ENCODE measurements at places on chromosomes 6 and 20. TPM values are rescaled to one million over a fixed set of nuclear protein-coding genes. Genes with fewer than 3 reads are reported as not detected.

- H3K4me3 ChIP-seq, result no peak overlapping the region
- DNase-seq, result no peak
- H3K36me3 ChIP-seq, result no peaks in the 10 kb centered on the region
- no peaks in the 10 kb centered on the region for H3K4me1 ChIP-seq
These were observed 35.3 kb upstream of the RIPOR2 start for GRCh38 chr6:24971067-24971466.

DNA sequence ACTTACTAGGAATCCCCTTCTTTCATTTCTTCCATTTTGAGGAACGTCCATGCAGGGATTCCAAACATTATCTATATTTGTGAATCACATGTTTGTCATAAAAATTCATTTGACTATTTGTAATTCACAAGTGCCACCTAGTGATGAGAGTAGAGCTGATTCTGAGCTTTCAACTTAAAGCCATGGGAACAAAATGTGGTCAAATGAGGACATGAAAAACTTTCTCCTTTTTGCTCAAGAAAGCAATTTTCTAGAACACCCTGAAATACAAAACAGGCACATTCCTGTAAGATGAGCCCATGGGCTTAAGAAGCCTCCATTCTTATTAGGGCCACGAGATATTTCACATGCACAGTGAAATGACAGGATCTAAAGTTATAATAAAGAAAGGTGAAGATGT is 12.3 kb downstream of the MAP3K7 start:
- H3K4me3 ChIP-seq, result no peak overlapping the region
- H3K4me1 ChIP-seq, result no peaks in the 10 kb centered on the region
- no peak for DNase-seq
- no peak overlapping the region for H3K27ac ChIP-seq

DNA sequence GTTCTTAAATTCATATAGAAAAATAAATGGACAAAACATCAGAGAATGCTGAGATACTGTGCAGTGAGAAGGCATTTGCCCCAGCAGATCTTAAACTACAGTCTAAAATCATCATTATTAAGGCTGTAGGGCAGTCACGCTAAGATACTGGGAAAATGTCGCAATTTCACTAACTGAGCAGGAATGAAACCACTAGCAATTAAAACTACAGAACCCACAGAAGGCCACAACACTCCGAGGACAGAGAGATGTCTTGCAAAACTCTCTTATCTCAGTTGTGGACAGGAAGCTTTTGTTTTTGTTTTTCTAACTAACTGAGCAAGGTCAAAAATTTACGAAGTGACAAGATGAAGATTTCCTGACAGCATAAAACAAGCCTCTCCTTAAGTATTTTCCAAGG is 18.2 kb downstream of the GNAS-AS1 start:
- H3K36me3 ChIP-seq, result no peaks in the 10 kb centered on the region
- no peaks in the 10 kb centered on the region for H3K4me1 ChIP-seq
- no peak overlapping the region for H3K4me3 ChIP-seq
- peaks cover 9% of the 10 kb centered on the region for H3K27me3 ChIP-seq
- no peak for DNase-seq

The GABRR1 gene
- total RNA-seq, result not detected

The SLC2A4RG gene
- 22.9 TPM for total RNA-seq

The ELOVL5 gene
- total RNA-seq, result 245 TPM

- H3K36me3 ChIP-seq, result no peaks in the 10 kb centered on the region
- H3K27ac ChIP-seq, result no peak overlapping the region
- no peaks in the 10 kb centered on the region for H3K4me1 ChIP-seq
- H3K4me3 ChIP-seq, result no peak overlapping the region
These were observed 39.9 kb upstream of the TULP4 start for GRCh38 chr6:158272324-158272723.

- no peak overlapping the region for H3K4me3 ChIP-seq
- DNase-seq, result no peak
- H3K27ac ChIP-seq, result no peak overlapping the region
- no peaks in the 10 kb centered on the region for H3K27me3 ChIP-seq
- H3K4me1 ChIP-seq, result no peaks in the 10 kb centered on the region
These were observed 168.1 kb downstream of the NFATC2 start for GRCh38 chr20:51374456-51374830.

DNA sequence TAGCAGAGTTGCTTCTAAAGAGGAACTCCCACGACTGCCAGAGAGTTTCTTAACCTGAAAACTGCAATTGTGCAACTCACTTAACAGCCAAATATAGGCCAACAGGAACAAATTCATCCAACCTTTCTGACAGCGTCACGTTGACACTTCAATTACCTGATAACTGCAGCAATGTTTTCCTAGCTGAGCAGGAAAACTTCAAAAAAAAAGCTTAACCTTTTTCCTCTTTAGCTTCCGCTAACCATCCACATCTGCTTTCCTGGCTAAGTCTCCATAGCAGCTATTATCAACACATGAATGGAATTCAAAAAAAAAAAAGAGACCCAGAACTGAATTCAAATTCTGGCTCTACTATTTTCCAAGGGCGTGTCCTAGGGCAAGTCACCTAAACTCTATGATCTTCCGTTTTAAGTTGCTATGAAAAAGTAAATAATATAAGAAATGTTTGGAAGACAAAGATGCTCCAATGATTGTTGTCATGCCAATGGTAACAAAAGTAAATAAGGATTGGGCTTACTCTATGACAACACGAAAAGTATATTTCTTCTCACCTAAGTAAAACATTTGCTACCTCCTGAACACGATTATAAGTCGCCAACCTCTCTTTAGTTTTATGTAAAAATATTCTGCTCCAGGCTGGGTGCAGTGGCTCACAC is 524.6 kb upstream of the JARID2 start:
- no peak overlapping the region for H3K27ac ChIP-seq
- no peaks in the 10 kb centered on the region for H3K36me3 ChIP-seq
- H3K4me1 ChIP-seq, result no peaks in the 10 kb centered on the region

The STMND1 gene
- 2.5 TPM for total RNA-seq

- H3K4me3 ChIP-seq, result no peak overlapping the region
- no peaks in the 10 kb centered on the region for H3K36me3 ChIP-seq
- DNase-seq, result no peak
- H3K27me3 ChIP-seq, result no peaks in the 10 kb centered on the region
These were observed 62.9 kb downstream of the MRPL14 start for GRCh38 chr6:44064089-44064947.

- DNase-seq, result no peak
- no peaks in the 10 kb centered on the region for H3K27me3 ChIP-seq
- no peaks in the 10 kb centered on the region for H3K36me3 ChIP-seq
- H3K4me1 ChIP-seq, result no peaks in the 10 kb centered on the region
- H3K4me3 ChIP-seq, result peak overlapping the region; percentile 7
These were observed 416.5 kb downstream of the BCKDHB start for GRCh38 chr6:80523010-80523409.

GRCh38 chr6:104908888-104909525 is 47.9 kb upstream of the LIN28B start:
- no peaks in the 10 kb centered on the region for H3K27me3 ChIP-seq
- H3K27ac ChIP-seq, result no peak overlapping the region
- H3K4me1 ChIP-seq, result no peaks in the 10 kb centered on the region
- no peak overlapping the region for H3K4me3 ChIP-seq
- DNase-seq, result no peak

DNA sequence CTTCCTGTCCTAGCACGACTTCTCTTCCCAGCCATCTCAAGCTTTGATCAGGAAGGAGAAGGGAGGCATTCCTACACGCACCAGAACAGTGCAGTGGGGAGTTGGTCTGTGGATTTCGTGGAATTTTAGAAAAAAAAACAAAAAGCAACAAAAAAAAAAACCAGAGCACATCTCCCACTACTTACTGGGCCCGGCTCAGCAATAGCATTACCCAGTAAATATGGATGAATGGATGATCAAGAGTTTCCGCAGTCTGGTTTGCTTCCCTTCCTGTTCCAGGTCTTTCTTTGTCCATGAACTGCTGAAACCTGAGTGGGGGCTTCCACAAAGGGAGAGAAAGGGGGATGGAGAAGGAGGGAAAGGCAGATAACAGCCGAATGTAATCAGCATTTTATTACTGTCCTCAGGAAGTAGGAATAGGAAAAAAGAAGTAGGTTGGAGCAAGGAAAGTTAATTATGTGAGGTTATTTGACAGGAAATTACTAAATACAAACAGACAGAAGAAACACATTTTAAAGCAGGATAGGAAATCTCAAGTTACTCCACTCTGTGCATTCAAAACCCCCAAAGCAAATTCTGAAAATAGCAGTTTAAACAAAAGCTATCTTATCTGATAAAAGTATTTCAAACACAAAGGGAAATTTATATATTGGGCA is 349.0 kb downstream of the PRL start:
- DNase-seq, result no peak
- no peaks in the 10 kb centered on the region for H3K27me3 ChIP-seq
- H3K27ac ChIP-seq, result no peak overlapping the region
- H3K4me3 ChIP-seq, result no peak overlapping the region
- H3K36me3 ChIP-seq, result no peaks in the 10 kb centered on the region

The BNIP5 gene
- not detected for total RNA-seq

- DNase-seq, result no peak
- no peak overlapping the region for H3K4me3 ChIP-seq
- H3K27ac ChIP-seq, result no peak overlapping the region
- no peaks in the 10 kb centered on the region for H3K36me3 ChIP-seq
- H3K27me3 ChIP-seq, result no peaks in the 10 kb centered on the region
- H3K4me1 ChIP-seq, result peaks cover 5% of the 10 kb centered on the region
These were observed 68.7 kb downstream of the PHACTR2 start for GRCh38 chr6:143746202-143747119.

DNA sequence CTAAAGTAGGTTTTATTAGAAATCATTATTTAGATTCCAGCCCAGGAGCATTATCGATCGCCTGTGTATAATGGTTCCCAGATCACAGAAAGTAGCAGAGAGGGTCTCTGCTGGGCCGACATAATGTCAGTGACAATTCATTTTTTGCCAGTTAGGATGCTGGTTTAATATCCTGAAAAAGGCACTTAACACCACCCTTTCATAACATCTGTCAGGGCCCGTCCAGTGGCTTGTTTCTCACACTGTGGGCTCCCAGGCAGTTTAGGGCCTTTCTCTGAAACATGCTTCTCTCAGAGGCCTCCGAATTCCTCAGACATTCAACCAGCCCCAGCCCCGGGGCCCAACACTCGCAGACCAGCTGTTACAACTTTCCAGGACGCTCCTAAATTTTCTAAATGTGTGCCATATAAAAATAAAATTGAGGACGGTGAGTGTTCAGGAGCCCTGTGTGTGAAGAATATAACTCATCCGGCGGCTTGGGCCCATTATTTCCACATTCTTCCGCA is 108.6 kb upstream of the EYA4 start:
- no peaks in the 10 kb centered on the region for H3K4me1 ChIP-seq
- H3K27ac ChIP-seq, result no peak overlapping the region
- no peak overlapping the region for H3K4me3 ChIP-seq
- no peak for DNase-seq

The MYLK2 gene
- total RNA-seq, result not detected

GRCh38 chr6:146871611-146872425 is 273.0 kb downstream of the ADGB start:
- H3K27ac ChIP-seq, result no peak overlapping the region
- H3K27me3 ChIP-seq, result no peaks in the 10 kb centered on the region
- DNase-seq, result no peak
- no peaks in the 10 kb centered on the region for H3K36me3 ChIP-seq
- H3K4me1 ChIP-seq, result no peaks in the 10 kb centered on the region

The TSHZ2 gene
- 106 TPM for total RNA-seq

The MRAP2 gene
- 0.16 TPM for total RNA-seq

DNA sequence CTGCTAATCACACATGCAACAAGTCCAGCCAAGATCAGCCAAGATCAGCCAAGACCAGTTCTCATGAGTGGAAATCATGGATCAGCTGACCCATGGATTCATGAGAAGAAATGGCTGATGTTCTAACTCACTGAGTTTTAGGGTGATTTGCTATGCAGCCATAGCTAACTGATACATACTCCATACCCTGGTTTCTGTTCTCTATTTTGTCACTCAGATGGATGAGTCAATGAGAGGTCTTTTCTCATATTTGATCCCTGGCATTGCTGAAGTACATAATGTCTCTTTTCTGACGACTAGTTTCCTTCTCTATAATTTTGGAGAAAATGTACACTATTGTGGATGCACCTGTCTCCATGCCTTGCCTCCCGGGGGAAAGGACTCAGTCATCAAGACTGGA is 118.4 kb upstream of the LY86 start:
- no peak overlapping the region for H3K4me3 ChIP-seq
- H3K27ac ChIP-seq, result no peak overlapping the region
- no peaks in the 10 kb centered on the region for H3K4me1 ChIP-seq
- no peaks in the 10 kb centered on the region for H3K27me3 ChIP-seq
- no peak for DNase-seq
- H3K36me3 ChIP-seq, result no peaks in the 10 kb centered on the region

The PLCB4 gene
- 17.7 TPM for total RNA-seq

- DNase-seq, result no peak
- no peaks in the 10 kb centered on the region for H3K27me3 ChIP-seq
- no peaks in the 10 kb centered on the region for H3K4me1 ChIP-seq
These were observed 27.8 kb upstream of the SMIM28 start for GRCh38 chr6:138349891-138350290.

DNA sequence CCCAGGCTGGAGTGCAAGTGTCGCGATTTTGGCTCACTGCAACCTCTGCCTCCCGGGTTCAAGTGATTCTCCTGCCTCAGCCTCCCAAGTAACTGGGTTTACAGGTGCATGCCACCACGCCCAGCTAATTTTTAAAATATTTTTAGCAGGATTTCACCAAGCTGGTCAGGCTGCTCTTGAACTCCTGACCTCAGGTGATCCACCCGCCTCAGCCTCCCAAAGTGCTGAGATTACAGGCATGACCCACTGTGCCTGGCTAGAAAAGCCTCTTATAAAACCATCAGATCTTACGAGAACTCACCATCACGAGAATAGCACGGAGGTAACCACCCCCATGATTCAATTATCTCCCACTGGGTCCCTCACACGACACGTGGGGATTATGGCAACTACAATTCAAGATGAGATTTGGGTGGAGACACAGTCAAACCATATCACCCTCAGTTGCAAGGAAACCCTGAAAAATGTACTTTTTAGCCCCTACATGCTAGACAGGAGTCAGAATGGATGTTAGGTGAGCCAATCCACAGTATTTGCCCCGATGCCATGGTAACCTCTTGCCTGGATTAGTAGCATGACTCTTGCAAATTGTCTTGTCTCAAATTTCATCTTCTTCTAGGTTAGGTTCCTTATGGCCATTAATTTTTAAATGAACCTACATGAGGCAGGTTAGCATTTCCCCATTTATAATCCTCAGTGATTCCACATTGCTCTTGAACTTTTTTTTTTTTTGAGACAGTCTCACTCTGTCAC is 17.1 kb upstream of the SASH1 start:
- no peaks in the 10 kb centered on the region for H3K27me3 ChIP-seq
- H3K36me3 ChIP-seq, result no peaks in the 10 kb centered on the region
- no peak overlapping the region for H3K27ac ChIP-seq
- H3K4me1 ChIP-seq, result peaks cover 6% of the 10 kb centered on the region
- DNase-seq, result no peak
- no peak overlapping the region for H3K4me3 ChIP-seq

GRCh38 chr6:160766989-160767646 is 65.1 kb downstream of the PLG start:
- DNase-seq, result peak; percentile 50
- H3K36me3 ChIP-seq, result no peaks in the 10 kb centered on the region
- H3K4me1 ChIP-seq, result no peaks in the 10 kb centered on the region
- peak overlapping the region; percentile 50 for H3K4me3 ChIP-seq
